ENCODE measurements at places on chromosomes 1 and 21. TPM values are rescaled to one million over a fixed set of nuclear protein-coding genes. Genes with fewer than 3 reads are reported as not detected.

Gene OR2W3
- 5.5 TPM for total RNA-seq

Gene OR2L3
- total RNA-seq: 3.6 TPM

Gene CELA3B
- total RNA-seq: not detected

Gene PGLYRP4
- total RNA-seq: 0.48 TPM

Gene UBE2U
- total RNA-seq: not detected

Gene RGL1
- total RNA-seq: 30.8 TPM

Gene HSD3B1
- total RNA-seq: 10.8 TPM

Gene APCS
- total RNA-seq: 3.9 TPM

Gene TSPEAR
- total RNA-seq: not detected

Gene CYYR1
- total RNA-seq: 16.9 TPM

Gene TTC22
- 1.7 TPM for total RNA-seq

Gene GOLT1A
- total RNA-seq: not detected

Gene CALML6
- 0.72 TPM for total RNA-seq
